ENCODE measurements at places on chromosomes 1 and 21.
A peak's percentile ranks its signal among the peaks of the same experiment; 100 is the strongest.

DNA sequence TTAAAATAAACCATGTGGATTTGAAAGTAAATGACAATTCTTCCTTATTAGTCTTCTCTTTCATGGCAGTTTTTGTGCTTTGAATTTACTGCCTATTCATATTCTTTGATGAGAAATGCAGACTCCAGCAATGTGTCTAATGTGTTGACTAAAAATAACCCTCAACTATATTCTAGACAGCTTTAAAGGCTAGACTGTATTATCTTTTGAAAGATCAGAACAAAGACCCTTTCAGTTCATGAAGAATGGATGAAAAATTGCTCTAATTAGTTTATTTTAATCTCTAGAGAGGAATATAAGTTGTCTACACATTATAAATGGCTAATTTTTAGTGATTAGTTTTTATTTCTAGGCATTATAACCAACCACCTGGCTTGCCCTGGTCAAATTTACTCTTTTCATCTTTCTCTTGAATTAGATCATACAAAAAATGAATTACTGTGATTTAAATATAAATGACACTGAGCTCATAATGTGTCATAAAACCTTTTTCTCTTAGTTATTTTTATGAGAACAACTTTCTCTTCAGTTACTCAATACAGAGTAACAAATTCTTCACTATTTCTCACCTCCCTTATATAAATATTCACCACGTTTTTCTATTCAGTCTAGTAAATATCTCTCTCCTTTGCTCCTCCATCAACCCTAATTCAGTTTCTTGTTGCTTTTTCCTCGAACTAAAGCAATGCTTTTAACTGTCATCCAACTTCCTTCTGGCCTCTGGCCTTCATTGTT lies 428.5 kb upstream of the TMPRSS15 start:
- DNase-seq, result no peak

DNA sequence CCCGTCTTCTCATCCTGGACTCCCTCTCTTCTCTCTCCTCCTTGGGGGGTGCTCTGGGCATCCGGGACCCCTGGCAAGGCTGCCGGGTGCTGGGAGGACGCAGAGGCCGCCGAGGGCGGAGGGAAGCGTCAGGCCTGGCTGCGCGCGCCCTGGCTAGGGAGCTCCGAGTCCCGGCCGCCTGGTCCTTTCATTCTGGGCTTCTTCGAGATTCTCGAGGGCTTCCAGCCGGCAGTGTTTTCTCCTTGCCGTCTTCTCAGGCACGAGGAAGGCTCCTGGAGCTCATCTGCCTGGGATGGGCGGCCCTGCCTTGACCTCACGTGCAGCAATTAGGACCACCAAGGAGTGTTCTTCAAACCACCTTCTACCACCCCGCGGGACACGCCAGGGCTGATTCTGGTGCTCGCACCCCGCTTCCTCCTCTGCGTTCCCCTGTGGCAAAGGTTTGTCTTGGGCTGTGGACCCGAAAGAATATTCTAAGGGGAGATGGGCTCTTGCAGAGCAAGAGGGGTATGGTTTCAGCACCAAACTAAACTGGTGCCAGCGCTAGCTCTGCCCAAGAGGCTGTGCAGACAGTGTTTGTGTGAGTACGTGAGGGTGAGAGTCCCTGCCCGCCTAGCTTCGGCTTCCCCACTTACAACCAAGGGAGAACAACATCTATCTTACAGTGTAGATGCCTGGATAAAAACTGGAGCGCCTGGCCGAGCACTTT lies 36.5 kb downstream of the PIK3CD start:
- DNase-seq, result peak; percentile 66

DNA sequence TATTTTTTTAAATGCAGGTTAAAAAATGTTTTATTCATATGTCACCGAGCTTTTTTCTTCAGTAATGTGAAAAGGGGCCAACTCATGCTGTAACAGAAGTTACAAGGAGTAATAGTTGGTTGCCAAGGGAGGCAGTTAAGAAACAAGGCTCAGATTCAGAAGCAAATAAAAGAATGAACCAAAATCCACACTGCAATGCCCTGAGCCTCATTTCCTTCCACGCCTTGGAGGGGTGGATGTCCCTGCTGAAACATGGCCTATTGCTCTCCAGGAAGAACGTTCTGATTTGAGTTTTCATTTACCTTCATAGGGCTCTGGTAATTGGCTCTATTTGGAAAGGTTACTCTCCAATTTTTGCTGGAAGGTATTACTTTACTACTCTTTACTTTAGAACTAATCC lies 24.4 kb downstream of the ALG14 start:
- DNase-seq, result no peak

- DNase-seq, result no peak
These were observed 88.5 kb downstream of the SETD4 start for GRCh38 chr21:35971824-35972223.

- peak; percentile 76 for DNase-seq
These were observed 13.3 kb downstream of the TRIM11 start for GRCh38 chr1:228393268-228393701.

DNA sequence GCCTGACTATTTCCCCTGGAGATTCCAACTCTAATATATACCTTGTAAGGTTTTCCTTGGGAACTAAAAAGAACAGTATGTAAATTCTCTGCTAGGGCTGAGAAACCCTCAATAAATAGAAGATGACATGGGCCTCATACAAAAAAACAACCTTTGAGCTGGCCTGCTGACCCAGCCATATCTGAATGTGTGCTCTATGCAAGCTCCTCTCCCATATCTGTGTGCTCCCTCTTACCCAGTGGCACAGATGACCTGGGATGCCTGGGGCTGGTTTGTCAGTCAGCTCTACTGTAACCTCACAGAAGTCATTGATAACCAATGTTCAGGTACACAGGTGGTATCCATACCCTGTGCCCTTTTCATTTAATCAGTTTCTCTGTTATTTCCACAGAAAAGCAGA lies 329.2 kb downstream of the SEC16B start:
- no peak for DNase-seq

DNA sequence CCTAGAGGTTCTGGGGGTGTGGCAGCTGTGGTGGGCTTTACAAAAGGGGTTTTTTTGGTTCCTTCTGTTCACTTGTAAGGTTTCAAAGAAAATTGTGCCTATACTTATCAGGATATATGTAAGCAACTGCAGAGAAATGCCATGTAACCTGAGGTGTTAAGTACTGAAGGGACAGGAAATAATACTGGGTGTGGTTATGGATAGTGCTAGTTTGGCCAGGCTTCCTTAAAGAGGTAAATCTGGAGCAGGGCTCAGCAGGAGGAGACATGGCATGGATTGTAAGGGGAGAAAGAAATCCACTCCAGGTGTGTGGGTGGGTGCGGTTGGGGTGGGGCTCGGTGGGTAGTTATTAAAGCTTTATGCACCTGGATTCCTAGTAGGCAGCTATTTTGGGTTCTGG lies 28.3 kb downstream of the KIRREL1 start:
- no peak for DNase-seq

DNA sequence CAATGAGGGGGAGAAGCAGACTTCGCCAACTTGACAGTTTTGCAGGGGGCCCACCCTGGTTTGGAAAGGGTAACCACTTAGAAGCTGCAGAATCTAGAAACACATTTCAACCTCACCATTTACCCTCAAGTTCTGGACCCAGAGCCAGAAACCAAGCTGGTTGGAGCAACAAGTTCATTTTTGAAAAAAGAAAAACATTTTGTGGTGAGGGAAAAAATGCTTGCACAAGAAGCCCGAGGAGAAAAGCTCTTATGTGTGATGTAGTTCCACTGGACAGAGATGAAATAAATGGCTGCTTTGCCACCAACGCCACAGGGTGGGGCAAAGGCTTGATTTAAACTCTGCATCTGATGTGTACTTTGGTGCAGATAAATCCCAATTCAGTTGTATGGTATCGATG lies 10.6 kb upstream of the NGF start:
- DNase-seq, result no peak

DNA sequence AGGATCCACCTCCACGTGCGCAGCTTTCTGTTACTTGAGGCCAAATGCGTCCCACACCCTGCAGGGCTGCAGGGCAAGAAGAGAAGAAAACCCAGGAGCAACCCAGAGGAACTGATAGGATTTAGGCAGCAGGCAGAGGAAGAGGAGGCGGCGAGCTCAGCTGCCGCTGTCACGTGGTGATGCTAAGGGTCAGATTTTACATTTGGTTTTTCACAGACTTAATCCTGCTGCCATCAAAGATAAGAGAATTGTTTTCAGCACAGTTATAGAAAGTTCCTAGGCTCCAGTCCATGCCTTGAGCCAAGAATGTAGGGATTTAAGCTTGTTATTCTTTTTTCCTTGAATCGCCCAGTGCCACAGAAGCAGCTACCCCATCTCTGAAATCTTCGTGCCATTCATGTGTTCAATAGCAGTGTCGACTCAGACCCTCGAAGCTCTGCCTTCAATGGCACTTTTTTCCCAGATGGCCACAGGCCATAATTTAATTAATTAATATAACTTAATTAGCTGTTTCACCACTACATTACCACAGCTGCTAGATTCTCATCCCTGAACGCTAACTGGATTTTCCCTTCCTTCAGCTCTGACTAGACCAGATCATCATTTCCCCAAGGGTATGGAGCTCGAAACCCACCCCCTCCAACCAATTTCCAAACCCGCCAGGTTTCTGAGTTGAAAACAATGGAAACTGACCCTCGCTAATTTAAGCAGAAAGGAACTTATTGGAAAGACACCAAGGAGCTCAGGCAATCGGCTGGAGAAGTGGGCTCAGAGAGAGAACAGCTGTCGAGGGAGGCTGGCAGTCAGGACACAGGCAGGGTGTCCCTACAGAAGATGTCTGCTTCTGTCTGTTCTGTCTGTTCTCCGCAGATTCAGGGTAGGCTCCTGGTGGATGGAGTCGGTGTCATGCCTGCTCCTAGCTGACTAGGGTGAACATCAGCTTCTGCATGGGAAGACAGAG lies 36.2 kb downstream of the LDLRAP1 start:
- no peak for DNase-seq

DNA sequence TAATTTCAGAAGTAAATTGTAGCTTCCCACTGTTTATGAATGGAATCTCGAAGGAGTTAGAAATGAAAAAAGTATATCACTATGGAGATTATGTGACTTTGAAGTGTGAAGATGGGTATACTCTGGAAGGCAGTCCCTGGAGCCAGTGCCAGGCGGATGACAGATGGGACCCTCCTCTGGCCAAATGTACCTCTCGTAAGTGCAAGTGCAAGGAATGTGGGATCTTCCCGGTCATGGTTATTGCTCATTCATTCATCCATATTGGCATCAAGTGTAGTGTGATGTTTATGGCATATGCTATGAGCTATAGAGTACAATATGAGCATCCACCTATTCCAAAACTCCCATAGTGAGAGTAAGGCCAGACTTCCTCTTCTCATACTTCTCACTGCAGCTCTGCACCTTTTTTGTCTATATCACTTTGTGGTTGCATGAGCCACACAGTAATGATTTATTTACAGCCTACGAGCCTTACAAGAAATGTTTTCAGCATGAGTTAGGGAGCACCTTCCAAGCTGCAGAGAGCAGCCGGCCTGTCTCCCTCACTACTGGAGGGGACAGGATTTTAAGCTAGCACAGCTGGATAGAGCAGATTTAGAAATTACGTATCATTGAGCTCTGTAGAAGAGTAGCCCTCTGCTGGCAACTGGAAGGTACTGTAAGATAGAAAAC lies 24.9 kb upstream of the CR1L start:
- peak; percentile 69 for DNase-seq

GRCh38 chr1:166083887-166084286 lies 82.9 kb downstream of the FAM78B start:
- DNase-seq, result no peak

GRCh38 chr21:46031484-46031883 lies 49.9 kb downstream of the COL6A1 start:
- DNase-seq, result no peak

DNA sequence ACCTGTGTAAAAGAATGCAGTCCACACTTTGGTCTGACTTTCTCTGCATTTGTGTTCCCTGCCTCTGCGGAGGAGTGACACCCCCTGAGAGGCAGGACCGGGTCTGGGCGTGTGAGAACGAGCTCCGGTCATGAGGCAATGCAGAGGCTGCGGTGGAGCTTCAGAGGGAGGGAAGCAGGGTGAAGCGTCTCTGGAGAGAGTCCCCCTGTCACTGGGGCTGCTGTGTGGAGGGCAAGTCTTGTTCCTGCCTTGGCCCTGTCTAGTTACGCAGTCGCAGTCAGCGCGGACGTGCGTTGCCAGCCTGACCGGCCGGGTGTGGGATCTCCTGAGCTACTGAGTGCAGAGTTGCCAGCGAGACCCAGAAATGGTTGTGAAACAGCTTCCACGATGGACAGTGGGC lies 48.5 kb downstream of the BACE2 start:
- DNase-seq, result no peak

GRCh38 chr1:50976890-50977574 lies 7.0 kb downstream of the CDKN2C start:
- DNase-seq, result peak; percentile 24

- DNase-seq, result no peak
These were observed 14.2 kb upstream of the EFNA1 start for GRCh38 chr1:155113450-155113980.

Data from foreskin fibroblast (primary cell).